ENCODE measurements at places on chromosomes 4 and X.
A peak's percentile ranks its signal among the peaks of the same experiment; 100 is the strongest.

GRCh38 chrX:123801901-123802300, 58.0 kb upstream of the XIAP start:
- no peak for DNase-seq

DNA sequence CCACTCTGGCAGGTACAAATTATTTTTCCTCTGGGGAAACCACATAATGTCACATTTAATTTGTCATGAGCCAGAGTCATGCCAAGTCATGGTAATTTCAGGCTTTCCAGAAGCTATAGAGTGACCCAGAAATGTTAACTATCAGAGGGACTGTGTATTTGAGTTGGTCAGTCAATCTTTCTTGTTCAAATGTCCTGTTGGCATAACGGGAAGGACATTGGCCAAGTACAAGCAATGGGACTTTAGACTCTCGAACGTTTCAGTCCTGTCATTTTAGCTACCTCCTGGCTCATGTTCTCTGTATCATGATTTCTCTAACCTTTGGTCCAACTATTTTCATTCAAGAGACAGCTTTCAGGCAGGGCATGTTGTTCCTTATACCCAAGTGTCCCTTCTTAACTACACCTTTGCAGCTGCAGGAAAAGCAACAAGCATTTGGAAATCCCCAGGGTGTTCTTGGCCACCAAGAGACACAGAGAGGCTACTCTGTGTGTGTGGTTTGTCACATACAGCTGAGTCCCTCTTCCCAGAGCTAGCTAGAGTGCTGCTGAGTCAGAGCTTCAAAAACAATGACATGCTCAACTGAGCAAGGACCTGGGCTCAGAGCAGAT, 142.6 kb downstream of the EGF start:
- no peak for DNase-seq

GRCh38 chr4:167114416-167114971, 119.8 kb downstream of the SPOCK3 start:
- DNase-seq = no peak

GRCh38 chrX:135581496-135581895, 61.0 kb downstream of the INTS6L start:
- DNase-seq = no peak

DNA sequence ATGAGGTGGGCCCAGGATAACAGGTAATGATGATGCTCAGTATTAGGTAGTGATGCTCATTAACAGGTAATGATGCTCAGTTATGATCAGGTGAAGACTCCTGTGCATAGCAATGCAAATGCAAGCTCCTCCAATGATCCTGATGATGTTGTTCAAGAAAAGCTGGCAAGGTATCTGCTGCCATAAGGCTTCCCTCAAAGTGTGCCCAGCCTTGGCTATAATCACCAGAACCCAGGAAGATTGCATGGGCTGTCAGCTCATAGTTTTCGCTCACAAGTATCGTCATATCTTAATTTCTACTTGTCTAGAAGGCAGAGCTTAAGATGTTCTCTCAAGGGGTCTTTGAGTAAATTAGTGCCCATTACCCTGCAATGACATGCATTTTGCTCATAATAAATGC, 366.2 kb upstream of the CLNK start:
- DNase-seq = no peak

DNA sequence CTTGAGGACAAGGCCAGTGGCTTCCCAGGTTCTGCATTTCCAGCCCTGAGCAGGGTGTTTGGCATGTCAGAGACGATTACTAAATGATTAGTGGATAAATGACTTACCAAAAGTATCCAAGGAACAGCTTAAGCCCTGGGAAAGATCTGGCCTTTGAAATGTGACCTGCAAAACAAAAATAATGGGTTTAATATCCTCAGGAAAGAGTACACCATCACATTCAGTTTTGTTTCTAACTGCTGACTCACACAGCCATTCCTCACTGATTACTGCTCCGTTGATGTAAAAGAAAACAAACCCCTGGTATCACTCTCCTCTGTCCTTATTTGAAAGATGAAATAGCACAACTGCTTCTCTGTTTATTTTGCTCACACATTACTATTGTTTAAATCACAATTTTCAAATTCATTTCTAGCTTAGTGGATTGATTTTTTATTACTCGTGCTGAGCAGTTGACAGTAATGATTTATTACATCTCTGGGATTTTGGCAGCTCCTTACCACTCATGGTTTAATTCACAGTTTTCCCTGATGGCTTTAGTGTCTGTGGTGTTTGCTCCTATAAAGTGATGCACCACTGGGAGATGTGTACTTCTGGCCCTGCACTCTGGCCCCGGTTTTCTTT, 117.0 kb downstream of the CBLL2 start:
- no peak for DNase-seq

- DNase-seq = no peak
Observed at GRCh38 chrX:103531002-103531401, 11.7 kb upstream of the RAB40A start.

DNA sequence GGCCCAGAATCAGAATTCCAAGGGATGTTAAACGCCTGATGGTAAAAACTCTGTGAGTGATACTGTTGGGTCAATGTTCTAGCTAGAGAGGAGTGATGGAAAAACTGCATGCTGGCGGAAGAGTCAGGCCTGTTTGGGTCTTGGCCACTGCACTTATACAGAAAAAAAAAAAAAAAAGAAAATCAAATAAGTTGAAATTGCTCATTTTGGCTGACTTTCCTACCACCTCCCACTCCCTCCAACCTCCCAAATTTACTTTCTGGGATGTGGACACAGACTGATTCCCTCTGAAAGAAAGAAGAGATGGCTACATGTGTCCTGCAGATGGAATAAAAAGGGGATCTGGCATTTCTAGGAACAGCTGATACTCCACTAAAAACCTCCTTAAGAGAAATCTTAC, 234.1 kb upstream of the GIMD1 start:
- no peak for DNase-seq

DNA sequence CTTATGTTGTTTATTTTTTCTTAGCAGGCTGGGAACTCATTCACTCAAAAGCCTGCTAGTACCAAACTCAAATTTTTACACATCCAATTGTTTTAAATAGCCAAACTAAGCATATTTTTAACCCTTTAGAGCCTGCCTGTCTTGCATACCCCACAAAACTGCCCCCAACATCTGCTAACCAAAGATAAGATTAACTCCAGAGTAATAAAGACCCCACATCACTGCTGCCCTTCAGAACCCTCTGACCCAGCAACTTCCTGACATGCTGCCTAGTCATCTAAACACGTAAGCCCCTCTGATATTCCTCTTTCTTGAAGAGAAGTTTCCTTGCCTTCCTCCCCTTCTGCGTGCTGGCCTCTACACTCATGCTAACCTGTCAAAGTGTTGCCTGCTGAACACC, 60.7 kb upstream of the ASB12 start:
- DNase-seq = no peak

- DNase-seq = no peak
Observed at GRCh38 chr4:18020145-18020670, 1.3 kb downstream of the LCORL start.

GRCh38 chr4:71609167-71609566, 174.7 kb downstream of the GC start:
- no peak for DNase-seq

DNA sequence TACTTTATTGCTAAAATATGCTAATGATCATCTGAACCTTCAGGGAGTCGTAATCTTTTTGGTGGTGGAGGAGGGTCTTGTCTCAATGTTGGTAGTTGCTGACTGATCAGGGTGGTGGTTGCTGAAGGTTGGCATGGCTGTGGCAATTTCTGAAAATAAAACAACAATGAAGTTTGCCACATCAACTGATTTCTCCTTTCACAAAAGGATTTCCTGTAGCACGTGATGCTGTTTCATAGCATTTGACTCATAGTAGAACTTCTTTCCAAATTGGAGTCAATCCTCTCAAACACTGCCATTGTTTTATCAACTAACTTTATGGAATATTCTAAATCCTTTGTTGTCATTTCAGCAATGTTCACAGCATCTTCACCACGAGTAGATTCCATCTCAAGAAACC, 19.3 kb downstream of the DDIT4L start:
- DNase-seq = no peak

DNA sequence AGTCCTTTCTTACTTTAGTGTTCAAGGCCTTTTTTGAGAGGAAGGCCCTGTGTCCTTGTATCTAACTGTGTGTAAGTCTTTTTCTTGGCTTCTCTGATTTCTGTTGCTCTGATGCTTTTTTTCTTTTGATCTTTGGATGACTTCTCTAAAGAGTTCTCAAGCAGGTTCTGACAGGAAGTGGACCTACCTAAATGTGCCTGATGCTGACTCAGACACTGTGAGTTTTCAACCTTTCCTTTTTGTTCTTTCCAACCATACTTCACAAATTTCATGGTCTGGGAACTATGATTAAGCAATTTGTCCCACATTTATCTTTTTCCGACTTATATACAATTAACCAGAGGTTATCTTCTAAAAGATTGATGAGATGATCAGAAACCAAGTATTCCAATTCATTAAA, 96.5 kb downstream of the SYTL5 start:
- DNase-seq = no peak

DNA sequence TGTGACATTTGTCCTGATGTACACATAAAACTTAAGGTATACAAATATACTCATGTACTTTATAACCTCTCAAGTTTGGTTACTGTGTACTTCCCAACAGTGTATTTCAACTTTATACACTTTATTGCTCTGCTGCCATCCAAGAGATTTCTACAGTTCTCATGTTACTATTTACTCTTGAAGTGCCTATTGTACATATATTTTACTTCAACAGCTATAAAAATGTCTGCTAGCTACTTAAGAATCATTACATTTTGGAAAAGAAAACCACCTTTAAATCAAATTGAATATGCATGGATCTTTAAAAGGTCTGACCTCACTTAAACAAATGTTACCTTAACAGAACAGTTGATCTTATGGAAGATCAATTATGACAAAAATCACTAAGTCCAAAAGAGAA, 1056.4 kb downstream of the ADGRL3 start:
- no peak for DNase-seq

- DNase-seq = no peak
Observed at GRCh38 chr4:78661921-78662521, 110.5 kb downstream of the ANXA3 start.

- peak; percentile 92 for DNase-seq
Observed at GRCh38 chr4:1351854-1352566, 5.0 kb downstream of the UVSSA start.

DNA sequence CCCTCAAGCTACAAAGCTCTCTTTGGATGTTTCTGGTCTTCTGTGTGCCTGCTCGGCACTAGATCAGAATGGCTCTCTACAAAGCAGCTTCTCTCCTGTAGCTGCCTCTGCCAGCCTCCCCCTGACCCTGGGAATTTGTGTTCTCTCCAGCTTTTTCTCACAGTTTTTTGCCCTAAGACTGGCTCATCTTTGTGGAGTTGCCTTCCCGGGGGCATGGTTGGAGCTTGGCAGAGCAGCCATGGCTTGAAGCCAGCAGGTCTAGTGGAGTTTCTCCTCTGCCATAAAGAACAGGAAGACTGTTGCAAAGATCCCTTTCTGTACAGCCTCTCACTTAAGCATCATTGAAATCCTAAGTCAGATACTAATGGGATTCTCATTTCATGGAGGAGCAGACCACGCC, 163.3 kb upstream of the MAMLD1 start:
- no peak for DNase-seq

GRCh38 chr4:177057186-177057585, 252.5 kb upstream of the NEIL3 start:
- DNase-seq = no peak

GRCh38 chr4:113687067-113687718, 74.3 kb downstream of the CAMK2D start:
- no peak for DNase-seq

- no peak for DNase-seq
Observed at GRCh38 chr4:69092190-69092589, 4.1 kb upstream of the UGT2B7 start.

DNA sequence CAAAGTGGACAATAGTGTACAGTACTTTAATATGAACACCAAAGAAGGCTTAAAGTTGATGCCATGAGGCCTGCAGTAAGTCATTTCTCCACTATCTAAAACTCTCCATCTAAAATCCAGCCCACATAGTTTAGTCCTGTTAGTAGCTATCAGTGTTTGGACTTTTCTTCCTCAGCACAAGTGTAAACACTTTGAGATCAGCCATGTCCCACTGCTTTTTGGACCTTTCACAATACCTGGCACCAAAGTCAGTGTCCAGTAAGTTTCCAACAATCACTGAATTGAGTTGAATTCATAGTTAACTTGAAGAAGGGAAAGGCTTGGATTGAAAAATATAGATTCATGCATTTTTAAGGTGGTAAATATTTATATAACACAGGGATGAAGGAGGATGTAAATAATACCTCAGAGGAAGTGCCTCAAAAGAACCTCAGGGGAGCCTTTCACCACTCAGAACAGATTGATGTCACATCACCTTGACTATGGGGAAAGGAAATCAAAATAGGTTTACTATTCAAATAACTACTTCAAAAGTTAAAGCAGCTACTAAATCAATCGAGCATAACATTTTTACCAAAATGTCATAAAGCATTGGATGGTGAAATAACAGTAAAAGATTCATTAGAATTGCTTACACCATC, 76.7 kb downstream of the FTHL17 start:
- no peak for DNase-seq

DNA sequence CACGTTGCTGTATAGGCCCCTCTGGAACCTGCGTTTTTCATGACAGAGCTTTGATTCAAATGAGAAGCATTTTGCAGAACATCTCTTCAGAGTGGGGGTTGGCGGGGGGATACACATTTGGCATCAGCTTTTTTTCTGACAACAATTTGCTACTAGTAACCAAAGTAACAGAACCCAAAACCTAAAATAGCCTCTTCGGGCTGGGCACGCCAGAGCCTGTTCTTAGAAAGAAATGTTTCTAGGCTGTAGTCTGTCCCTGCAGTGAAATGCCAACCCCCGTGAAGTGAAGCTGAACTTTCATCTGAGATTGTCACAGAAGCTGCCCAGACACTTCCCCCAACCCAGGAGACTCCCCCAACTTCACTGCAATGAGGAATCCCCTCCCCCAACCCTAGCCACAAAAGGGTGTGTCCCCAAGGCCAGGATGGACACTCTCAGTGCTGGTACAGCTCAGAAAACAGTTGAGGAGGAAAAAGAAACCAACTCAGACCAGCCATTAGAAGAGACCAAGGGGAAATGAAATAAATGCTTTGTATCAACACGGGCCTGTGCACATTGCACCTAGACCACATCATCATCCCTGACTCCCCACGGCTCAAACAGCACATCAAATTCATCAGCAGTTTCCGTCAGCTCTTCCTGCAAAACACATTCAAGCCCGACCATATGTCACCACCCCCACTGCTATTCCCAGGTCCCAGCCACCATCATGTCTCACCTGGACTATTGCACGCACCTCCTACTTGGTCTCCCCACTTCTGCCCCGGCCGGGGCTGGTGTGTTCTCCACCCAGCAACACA, 8.4 kb upstream of the MAN2B2 start:
- no peak for DNase-seq

DNA sequence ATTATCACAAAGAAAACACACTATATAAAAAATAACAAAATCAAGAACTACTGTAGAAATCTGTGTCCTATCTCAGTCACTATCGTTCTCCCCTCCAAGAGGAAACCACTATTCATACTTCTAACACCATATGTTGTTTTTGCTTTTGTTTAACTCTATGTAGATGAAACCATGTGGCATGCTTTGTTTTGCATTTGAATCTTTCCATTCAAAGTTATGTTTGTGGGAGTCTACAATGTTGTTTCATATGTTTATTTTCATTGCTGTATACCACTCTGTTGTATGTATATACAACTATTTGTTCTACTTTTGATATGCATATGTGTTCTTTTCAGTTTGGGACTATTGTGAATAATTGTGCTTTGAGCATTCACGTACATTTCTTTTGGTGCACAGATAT, 116.1 kb downstream of the PABPC4L start:
- no peak for DNase-seq

GRCh38 chrX:108736509-108737479, at the start of gene IRS4:
Gene IRS4, minus strand, starts transcription at chrX:108736563.
- DNase-seq = no peak

Data from stimulated activated CD4-positive, alpha-beta T cell treated with anti-CD3 and anti-CD28 coated beads, Interleukin-1b, Interleukin-23, amount 100 ng/mL, for 1 hour (primary cell).